Stimulated activated CD4-positive, alpha-beta T cell treated with anti-CD3 and anti-CD28 coated beads, Interleukin-4, amount 100 ng/mL, for 48 hours (primary cell): ENCODE measurements at places on chromosomes 7 and 10.

GRCh38 chr7:102460467-102460866, 4.2 kb downstream of the ALKBH4 start:
- DNase-seq = no peak

- DNase-seq = no peak
Measured at GRCh38 chr10:84825330-84825729, 496.9 kb downstream of the CCSER2 start.

- no peak for DNase-seq
Measured at GRCh38 chr10:97463363-97464132, 17.6 kb downstream of the ZDHHC16 start.

- no peak for DNase-seq
Measured at GRCh38 chr10:108404155-108404554, 1239.6 kb upstream of the SORCS1 start.

DNA sequence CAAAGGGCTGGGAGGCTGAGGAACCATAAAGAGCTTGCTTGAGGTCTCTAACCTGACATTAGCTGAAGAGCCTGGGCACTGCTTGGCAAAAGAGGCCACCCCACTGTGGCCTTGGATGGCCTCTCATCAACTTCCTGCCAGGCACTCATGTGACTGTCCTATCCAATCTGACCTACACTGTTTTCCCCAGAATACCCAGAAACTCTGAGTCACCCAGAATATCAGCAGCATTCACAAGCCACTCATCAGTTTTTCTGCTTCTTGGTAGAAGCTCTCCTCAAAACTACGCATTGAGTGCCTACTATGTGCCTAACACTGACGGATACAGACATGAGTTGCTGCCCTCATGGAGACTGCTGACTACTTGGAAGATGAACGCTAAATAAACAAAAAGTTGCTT, 4.1 kb upstream of the NT5C2 start:
- DNase-seq = peak; percentile 8

DNA sequence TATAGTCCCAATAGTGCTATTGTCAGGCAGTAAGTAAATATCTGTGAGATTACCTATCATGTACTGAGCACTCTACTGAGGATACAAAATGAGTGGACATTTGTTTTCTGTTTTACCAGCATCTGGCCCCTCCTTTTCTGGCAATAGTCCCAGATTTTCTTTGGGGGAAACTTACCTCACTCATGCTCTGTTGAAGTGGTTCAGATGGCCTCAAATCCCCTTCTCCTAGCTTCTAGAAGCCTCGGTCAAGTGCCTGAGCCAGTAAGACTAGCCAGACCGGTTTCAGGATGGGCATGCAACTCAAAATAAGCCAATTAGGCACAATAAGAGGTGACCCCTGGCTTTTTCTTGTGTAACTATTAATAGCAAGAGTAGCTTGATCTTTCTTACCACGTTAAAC, 19.7 kb downstream of the TRDMT1 start:
- DNase-seq = no peak

- no peak for DNase-seq
Measured at GRCh38 chr10:70190581-70190980, 20.3 kb upstream of the SAR1A start.

- peak; percentile 3 for DNase-seq
Measured at GRCh38 chr7:31735991-31736982, 49.3 kb downstream of the PPP1R17 start.

DNA sequence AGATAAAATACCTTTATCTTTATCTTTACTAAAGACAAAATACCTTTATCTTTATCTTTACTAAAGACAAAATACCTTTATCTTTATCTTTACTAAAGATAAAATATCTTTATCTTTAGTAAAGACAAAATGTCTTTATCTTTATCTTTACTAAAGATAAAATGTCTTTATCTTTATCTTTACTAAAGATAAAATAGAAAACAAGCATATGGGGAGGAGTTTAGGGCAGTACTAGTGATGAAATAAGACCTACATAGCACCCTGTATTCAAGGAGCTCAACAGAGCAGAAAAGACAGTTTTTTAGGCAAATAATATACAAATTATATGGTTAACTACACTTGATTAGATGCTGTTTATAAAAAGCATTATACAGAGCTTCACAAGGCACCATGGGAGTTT, 19.3 kb downstream of the ANKRD22 start:
- no peak for DNase-seq

GRCh38 chr10:15718694-15719048, 1.1 kb downstream of the ITGA8 start:
- no peak for DNase-seq

GRCh38 chr10:62707810-62708209, 96.7 kb upstream of the ADO start:
- no peak for DNase-seq

DNA sequence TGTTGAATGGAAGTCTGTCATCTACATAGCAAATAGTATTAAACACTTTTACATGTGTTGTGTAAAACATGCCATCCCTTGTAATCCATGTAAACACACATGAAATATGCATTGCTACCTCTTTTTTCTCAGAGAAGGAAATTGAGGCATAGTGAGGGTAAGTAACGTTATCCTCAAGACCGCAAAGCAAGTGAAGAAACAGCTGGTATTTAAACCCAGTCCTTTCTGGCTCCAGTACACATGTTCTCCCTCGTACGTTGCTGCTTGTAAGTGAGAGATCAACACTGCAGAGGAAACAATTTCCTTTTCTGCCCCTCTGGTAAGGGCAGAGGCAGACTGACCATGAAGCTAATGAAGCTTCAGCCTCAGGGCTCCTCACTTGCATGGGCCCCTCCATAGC, 28.5 kb downstream of the MAP3K8 start:
- no peak for DNase-seq

DNA sequence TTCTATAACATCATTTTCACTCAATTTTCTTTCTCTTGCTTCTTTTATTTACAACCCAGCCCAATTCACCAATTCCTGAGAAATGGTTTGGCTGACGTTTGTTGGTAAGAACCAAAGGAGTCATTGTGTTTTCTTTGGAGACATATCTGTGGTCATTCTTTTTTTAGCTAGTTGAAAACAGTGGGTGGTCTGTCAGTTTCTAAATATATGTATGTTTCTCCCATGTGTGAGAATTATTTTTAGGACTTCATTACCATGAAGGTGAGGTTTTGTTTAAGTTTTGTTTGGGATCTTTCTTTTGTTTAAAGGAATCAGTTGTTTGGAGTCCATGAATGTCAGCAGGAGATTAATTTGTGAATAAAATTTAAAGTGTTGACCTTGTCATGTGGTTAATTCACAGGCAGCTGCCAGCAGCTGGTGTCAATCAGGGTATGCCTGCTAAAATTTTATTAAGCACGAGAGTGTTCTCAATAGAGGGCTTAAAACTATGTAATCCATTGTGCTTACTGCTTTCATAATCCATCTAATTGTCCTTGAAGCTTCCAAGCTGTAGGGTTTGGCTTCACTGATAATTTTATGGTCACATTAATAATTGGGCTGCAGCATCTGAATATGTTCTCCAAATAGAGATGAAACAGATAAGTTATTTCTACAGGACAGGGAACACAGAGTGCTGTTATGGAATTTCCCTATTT, 38.7 kb downstream of the INSYN2A start:
- no peak for DNase-seq

DNA sequence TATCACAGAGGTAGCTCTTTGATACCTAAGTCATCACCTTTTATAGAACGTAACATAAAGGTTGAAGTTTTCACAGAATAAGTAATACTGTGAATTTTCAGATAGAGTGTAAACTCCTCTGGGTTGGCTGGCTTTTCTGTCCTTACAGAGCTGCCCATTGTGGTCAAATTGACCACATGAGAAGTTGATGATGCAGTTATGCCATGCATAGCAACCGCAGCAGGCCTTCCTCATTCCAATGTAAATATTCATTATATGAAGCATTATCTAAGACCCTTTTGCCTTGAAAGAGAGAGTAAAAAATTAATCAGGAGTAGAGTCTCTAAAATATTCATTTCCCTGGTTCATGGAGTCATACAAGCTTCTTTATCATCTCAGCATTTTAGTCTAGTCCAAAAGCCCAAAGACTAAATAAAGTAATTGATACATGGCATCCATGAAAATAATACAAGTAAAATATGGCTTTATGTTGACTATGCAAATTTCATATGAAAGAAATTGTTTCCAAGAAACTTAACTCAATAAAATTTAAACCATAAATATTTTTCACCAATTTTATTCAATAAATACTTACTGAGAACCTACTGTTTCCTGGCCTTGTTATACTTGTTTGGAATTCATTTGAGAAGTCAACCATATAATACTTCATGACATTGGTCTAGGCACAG, 516.4 kb downstream of the PCDH15 start:
- no peak for DNase-seq

GRCh38 chr10:43884501-43885105, 235.9 kb upstream of the ZNF32 start:
- no peak for DNase-seq

DNA sequence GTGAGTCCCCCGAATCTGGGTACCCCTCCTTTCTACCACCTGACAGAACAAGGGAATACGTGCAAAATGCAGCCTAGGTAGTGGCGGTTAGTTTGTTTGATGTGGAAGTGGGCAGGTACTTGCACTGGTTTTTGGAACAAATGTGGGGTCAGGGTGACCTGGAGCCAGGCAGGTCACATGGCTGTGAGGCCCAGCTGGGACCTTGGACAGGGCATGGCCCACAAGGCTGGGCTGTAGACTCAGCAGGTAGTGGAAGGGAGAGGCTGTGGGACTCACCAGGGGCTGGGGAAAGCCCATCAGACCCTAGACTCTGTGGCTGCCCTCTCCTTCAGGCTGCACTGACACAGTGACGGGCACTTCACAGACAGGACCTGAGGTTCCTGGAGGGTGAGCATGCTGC, 159.9 kb upstream of the ADCY1 start:
- no peak for DNase-seq

GRCh38 chr7:95263785-95264362, 60.5 kb downstream of the PON1 start:
- DNase-seq = no peak

DNA sequence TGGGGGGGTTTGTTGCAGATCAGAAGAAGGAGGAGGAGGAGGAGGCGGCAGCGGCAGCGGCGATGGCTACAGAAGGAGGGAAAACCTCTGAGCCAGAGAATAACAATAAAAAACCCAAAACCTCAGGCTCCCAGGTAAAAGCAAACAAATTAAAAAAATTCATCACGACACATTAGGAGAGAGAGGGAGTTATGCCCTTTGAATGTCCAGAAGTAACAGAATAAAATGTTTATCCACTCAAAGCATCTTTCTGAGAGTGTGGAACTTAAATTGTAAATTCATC, 717 bp downstream of the SP4 start:
- DNase-seq = no peak
